ENCODE measurements at places on chromosomes 3 and 15.
A peak's percentile ranks its signal among the peaks of the same experiment; 100 is the strongest.

DNA sequence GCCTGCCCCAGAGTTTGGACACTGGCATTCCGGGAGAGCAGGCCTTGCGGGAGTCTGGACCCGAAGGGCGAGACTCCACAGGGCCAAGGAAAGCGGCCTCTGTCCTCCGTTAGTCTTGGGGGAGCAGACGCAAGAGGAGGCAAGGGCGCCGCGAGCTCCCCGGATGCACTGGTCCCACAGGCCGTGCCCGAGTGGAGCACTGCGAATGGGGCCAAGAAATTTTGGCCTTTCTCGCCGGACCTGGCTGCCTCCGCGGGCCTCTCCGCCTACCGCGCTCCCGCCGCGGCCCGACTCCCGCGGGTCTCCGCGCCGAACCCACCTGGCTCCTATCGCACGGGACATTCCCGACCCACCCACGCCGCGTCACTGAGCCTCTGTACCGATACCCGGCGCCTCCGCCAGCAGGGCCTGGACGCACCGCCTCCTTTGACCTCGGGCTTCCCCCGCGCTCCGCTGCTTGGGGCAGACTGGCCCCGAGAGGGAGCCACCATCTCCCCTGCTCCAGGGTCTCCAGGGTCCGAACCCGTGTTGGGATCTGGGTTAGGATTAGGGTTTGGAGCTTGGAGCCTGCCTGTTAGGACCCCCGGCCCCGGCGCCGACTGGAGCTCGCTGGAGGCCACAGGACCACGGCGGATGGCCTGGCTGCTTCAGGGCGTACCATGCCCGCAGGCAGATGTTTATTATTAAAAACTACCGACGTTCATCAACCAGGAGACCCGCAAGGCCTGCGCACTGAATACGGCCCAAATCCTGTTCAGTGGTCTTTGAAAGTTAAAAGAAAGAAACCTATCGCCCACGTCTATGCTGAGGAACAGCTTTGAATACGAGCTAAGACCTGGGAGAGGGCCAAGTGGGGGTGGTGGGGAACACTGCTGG lies 11.7 kb downstream of the SHOX2 start:
- DNase-seq = no peak

GRCh38 chr15:53116169-53116568 lies 326.0 kb upstream of the ONECUT1 start:
- no peak for DNase-seq

- DNase-seq = peak; percentile 37
Measured at GRCh38 chr15:38696109-38696727, 131.6 kb upstream of the RASGRP1 start.

- peak; percentile 43 for DNase-seq
Measured at GRCh38 chr15:99100245-99101173, 4.4 kb upstream of the SYNM start.

GRCh38 chr15:83323296-83323711 lies 38.8 kb upstream of the BNC1 start:
- no peak for DNase-seq

DNA sequence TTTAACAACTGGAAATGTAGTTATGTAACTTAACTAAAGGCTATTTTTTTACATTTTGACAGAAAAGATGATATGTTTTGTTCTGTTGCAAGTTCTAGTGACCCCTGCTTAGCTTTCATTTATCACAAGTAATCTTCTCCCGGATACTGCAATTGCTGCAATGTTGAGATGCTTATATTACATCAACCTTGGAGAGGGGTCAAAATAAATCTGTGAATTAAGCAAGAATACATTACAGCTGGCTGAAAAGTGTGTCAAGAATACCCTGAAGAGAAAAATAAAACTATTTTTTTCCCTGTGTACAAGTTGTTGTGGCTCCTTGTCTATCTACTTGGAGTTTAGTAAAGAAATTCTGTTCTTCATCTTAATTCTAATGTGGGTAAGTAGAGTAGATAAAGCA lies 232.1 kb upstream of the GOLIM4 start:
- no peak for DNase-seq

- DNase-seq = no peak
Measured at GRCh38 chr3:5580826-5581225, 393.3 kb downstream of the EDEM1 start.

- no peak for DNase-seq
Measured at GRCh38 chr15:33013827-33014445, 180.6 kb downstream of the FMN1 start.

DNA sequence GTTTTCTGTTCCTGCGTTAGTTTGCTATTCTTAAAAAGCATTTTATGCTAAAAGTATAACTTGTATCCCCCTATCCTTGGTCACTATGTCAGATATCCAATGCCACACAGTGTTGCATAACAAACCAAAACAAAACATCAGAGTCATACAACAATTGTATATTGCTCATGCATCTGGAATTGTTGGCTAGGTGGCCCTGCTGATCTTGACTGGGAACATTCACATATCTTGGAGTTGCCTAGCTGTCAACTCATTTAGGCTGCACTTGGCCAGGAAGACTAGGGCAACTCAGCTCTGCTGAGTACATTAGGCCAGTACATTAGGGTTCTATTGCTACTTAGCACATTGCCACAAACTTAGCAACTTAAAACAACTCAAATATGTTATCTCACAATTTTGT lies 706.5 kb upstream of the UBE2E2 start:
- DNase-seq = no peak

GRCh38 chr15:77574521-77575202 lies 58.0 kb downstream of the LINGO1 start:
- no peak for DNase-seq

GRCh38 chr3:139187154-139187553 lies 142.5 kb upstream of the PRR23C start:
- no peak for DNase-seq

GRCh38 chr15:56468401-56468800 lies 3.5 kb upstream of the MNS1 start:
- DNase-seq = peak; percentile 81

GRCh38 chr15:65132878-65133547 lies 595 bp downstream of the PDCD7 start:
- DNase-seq = peak; percentile 40

GRCh38 chr15:81294516-81294880 lies 29.4 kb downstream of the STARD5 start:
- DNase-seq = no peak

- DNase-seq = no peak
Measured at GRCh38 chr15:27714675-27715074, 384.4 kb downstream of the OCA2 start.

GRCh38 chr15:35023804-35024203 lies 35.7 kb upstream of the ZNF770 start:
- no peak for DNase-seq

DNA sequence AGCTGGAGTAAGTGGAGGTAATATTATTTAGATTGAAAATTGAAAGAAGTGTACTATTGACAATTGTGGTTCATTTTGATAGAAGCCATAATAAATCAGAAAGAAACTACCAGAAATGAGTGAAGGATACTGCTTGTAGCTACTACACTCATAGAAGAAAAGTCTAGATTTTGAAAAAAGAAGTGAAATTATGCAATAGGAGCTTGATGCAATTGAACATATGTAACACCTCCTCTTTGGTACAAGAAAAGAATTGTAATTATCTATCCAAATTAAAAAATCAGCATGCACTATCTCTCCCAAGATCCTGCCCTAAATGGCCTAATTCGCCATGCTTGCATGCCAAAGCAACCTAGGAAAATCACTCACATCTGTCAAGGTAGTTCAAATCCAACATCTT lies 51.1 kb upstream of the CD200R1L start:
- DNase-seq = no peak

- no peak for DNase-seq
Measured at GRCh38 chr3:50221051-50221410, 15.0 kb upstream of the GNAI2 start.

- no peak for DNase-seq
Measured at GRCh38 chr3:37627951-37628620, 233.6 kb upstream of the CTDSPL start.

DNA sequence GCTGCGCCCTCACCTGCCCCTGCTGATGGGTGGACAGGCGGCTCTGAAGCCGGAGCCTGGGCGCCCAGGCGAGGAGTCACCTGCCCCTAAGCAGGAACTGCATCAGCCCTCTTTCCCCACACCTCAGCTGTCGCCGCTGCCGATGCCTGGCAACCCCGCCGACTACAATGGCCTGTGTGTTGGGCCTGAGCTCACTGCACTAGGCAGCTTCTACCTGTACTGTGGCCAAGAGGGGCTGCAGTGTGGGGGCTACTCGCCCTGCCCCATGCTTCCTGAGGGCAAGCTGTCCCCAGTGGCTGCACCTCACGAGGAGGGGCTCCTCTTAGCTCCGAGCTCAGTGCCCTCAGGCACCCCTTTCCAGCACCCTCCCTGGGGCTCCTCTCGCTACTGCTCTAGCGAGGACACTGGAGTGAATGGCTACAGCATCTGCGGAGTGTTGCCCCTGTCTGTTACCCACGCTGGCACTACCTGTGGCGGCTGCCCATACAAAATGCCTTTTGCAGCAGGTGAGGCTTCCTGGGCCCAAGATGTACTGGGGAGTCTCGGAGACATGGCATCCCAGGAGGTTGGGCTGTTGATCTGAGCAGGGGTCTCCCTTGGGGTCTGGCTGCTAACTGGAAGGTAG lies 11.3 kb upstream of the CHST14 start:
- DNase-seq = no peak

DNA sequence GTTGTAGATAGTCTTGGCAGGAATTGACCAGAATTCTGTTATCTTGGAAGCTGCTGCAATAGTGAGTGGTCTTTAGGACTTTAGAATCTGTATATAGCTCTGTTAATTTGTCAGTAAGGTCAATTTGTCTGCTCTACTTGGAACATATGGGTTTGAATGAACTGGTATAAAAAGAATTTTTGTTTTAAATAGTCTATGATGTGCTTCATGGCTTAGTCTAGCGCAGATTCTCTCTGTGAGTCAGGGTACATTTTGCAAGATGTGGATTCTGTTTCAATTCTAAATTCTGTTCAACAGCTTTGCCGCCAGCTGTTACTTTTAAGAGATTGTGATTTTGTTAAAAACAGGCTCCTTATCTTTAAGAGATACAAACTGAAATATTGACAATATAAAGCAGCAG lies 135.9 kb upstream of the AGBL1 start:
- DNase-seq = no peak

GRCh38 chr3:117995842-117996437 lies 1038.7 kb downstream of the IGSF11 start:
- DNase-seq = no peak

- no peak for DNase-seq
Measured at GRCh38 chr15:66993874-66994696, 71.3 kb upstream of the SMAD3 start.

DNA sequence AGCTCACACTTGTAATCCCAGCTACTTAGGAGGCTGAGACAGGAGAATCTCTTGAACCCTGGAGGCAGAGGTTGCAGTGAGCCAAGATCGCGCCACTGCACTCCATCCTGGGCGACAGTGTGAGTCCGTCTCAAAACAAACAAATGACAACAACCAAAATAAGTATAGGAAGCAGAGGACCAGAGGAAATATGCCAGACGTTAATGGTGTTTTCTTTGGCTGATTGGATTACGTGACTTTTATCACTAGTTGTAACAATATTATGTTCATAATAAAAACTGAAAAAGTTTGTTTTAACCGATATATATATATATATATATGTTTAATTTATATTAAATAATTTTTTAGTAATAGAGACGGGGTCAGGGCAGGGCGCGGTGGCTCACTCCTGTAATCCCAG lies 21.7 kb downstream of the NUSAP1 start:
- no peak for DNase-seq

DNA sequence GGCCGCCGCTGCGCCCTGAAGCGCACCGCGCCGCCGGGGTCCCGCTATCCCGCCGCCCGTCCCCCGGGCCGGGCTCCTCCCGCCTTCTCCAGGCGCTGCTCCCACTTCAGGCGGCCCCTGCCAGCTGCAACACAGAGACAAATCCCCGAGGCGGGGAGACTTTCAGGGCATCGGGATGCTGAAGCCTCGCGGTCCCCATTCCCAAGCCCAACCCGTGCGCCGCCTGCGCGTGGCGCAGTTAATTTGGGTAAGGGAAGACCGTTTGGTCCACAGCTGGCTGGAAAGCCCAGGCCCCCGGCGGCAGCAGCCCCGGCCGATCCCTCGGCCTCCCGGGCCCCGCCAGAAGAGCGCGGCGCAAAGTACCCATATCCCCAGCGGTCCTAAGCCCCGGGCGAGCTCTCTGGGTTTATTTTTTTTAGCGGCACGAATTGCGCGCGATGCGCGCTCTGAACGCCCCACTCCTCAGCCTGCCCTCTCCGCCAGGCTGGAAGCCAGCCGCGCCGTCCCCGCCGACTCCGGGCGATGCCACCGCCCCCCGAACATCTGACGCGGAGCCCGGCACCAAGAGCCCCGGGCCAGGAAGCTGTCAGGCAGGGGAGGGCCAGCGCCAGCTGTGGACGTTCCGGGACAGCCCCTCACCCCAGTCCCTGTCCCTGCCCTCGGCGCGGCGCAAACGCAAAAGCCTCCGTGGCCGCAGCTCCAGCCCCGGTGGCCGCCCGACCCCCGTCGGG lies 517 bp downstream of the FBN1 start:
- peak; percentile 55 for DNase-seq

- DNase-seq = no peak
Measured at GRCh38 chr3:4597208-4597985, 104.2 kb downstream of the ITPR1 start.

- no peak for DNase-seq
Measured at GRCh38 chr3:127849368-127849767, 27.1 kb upstream of the MGLL start.

Data from hematopoietic multipotent progenitor cell treated with erythropoietin and hydrocortisone succinate and interleukin-3 and kit ligand, for 8 days (in vitro differentiated cells).